ENCODE measurements at places on chromosomes 12 and 14.

GRCh38 chr12:2258025-2258424, 205.2 kb downstream of the CACNA1C start:
- no peak for DNase-seq

GRCh38 chr14:105363847-105364708, 34.3 kb upstream of the TEX22 start:
- no peak for DNase-seq

GRCh38 chr12:107092669-107093416, 506 bp downstream of the CRY1 start:
- no peak for DNase-seq

GRCh38 chr14:37019488-37019887, 152.9 kb downstream of the SLC25A21 start:
- DNase-seq = no peak

Data from SHP77 (cell line).